ENCODE measurements at places on chromosomes 7 and 10.

DNA sequence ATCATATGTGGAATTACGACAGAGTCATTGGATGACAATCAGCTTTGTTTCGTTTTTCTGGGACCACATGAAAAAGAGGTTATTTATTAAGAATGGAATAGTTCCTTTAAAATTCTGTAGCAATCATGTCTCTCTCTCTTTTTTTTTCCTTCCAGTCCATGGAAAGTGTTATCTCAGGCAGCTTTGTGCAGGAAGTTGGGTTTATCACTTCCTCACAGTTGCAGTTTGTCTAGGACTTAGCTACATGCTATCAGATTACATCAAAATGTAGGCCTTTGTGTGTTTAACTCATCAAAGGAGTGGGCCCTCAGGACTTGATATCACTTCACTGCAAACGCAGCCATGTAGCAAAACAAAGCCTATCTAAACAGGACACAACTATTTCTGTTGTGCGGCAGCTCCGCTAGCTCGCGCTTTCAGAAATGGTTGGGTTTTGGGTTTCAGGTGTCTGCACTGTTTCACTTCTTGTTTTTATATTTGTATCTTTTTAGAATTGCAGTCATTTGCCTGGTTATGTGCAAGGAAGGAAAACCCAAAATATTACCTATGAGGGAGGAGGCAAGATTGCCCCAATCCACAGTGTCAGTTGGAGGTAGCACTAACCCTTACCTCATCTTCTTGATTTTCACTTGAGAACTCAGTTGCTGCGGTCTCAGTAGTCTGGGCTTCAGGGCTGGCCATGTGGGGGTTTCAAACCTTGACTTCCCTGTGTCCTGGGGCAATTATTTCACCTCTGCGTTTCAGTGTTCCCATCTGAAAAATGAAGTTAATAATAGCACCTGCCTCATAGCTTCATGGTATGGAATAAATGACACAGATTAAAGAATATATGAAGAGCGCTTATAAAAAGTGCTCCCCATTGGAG lies 66.7 kb downstream of the HHEX start:
- DNase-seq: no peak

DNA sequence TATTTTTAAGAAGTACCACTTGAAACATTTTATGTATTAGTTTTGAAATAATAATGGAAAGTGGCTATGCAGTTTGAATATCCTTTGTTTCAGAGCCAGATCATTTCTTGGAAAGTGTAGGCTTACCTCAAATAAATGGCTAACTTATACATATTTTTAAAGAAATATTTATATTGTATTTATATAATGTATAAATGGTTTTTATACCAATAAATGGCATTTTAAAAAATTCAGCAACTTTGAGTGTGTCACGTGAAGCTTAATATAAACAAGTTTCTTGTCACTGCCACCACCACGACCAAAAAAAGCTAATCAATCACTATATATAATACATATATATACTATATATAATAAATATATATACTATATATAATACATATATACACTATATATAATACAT lies 4.8 kb downstream of the IL6 start:
- no peak for DNase-seq

DNA sequence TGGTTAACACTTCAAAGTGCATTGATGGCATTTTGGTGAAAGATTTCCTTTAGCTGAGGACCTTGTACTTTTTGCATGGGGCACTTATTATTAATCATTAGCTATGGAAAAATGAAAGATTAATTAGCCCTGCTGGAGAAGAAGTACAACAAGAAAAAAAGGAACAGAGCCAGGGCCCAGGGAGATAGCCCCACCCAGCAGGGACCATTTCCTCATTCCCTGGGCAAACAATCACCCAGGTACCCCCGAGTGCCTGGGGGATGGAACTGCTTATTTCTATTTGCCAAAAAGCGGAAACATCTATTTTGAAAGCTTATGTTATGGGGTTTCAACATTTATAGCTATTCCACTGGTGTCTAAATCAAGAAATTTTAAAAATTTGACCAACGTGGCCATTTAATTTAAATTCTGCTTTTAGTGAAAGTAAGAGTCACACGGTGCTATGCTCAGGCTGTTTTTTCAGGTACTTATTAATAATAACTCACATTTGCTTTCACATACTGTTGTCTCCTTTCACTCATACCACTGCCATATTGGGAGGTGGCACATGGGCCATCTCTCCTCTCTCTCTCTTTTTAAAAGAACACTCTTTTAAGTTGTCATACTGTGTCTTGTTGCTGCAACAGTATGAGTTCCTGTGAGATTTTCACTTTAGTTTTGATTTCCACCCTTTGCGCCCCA lies 143.6 kb upstream of the KIF5B start:
- DNase-seq: no peak

DNA sequence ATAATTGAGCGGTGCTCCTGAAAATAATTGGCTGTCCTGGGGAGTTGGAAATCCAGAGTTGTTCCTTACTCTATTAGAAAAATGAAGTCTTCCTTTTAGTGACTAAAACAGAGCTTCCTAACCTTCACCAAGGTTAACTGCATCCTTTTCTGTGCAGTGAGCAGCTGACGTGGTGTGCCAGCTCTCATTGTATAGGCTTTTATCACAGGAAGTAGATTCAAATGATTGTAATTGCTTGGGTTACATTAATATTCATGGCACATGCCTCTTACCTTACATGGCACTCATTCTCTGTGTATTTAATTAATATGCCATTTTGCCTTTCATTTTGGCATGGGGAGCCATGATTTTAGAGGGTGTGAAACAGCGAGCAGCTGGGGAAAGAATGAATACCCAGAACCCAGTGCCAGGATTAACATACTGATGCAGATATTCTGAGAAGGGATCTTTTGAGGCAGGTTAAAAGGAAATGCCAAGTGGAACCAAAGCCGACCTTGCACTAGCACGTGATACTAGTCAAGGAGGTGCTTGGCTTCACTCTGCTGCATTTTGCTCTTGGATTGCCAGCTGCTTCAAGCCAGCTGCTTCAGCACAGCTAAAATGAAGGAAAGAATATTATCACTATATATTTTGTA lies 115.3 kb downstream of the ST7 start:
- no peak for DNase-seq

DNA sequence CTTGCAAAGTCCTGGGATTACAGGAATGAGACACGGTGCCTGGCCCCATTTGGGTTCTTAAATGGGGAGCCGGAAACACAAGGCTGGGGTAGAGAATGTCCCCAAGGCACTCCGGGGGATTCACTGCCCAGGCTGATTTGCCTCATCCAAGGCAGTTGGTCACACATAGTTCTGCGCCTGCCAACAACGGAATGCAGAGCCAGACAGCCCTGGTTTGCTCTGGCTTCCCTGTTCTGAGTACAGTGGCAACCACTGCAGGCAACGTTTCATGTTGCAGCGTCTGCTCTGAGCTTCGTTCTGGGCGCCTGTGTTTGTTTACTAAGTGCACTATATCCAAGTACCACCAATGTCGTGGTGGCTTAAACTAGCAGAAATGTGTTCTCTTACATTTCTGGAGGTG lies 61.7 kb upstream of the C1QL3 start:
- no peak for DNase-seq
